ENCODE measurements at places on chromosomes 1 and 21. TPM values are rescaled to one million over a fixed set of nuclear protein-coding genes. Genes with fewer than 3 reads are reported as not detected.

The PADI2 gene
- 5.0 TPM for total RNA-seq

The UBE2U gene
- total RNA-seq = not detected

The SSX2IP gene
- 25.2 TPM for total RNA-seq

The BTF3L4 gene
- 34.7 TPM for total RNA-seq

The CYB5RL gene
- 6.3 TPM for total RNA-seq

The HOOK1 gene
- 12.0 TPM for total RNA-seq

The CDA gene
- total RNA-seq = not detected

The INTS7 gene
- total RNA-seq = 12.5 TPM

The ZNF648 gene
- not detected for total RNA-seq

The HAO2 gene
- total RNA-seq = not detected

The TNFRSF14 gene
- 83.3 TPM for total RNA-seq

The INTS3 gene
- total RNA-seq = 70.0 TPM

- no peak overlapping the region for H3K4me3 ChIP-seq
- no peaks in the 10 kb centered on the region for H3K36me3 ChIP-seq
- H3K27me3 ChIP-seq = peaks cover 3% of the 10 kb centered on the region
- H3K27ac ChIP-seq = no peak overlapping the region
- no peak for DNase-seq
These were observed 36.7 kb upstream of the SLC19A1 start for GRCh38 chr21:45578811-45579381.

- no peak overlapping the region for H3K4me3 ChIP-seq
- H3K27ac ChIP-seq = no peak overlapping the region
- H3K36me3 ChIP-seq = no peaks in the 10 kb centered on the region
- no peaks in the 10 kb centered on the region for H3K27me3 ChIP-seq
- DNase-seq = no peak
These were observed 321.7 kb downstream of the PBX1 start for GRCh38 chr1:164880644-164881043.

DNA sequence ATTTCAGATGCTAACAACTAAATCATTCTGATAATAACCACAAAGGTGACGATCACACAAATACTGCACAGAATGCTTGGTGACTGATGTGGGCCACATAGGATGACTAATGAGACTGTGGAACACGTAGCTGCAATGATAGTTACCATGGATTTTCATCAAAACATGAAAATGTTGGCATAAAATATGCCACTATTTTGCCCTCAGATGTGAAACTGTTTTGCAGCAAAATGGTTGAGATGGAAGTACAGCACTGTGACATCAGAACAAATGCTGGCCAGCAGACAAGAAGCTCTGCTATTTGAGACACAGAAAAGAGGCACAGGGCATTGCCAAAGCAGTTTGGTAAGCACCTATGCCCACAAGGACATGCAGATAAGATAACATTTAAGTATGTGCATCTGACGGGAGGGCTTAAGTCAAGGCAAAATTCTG is 83.8 kb downstream of the NIBAN1 start:
- no peaks in the 10 kb centered on the region for H3K4me1 ChIP-seq
- H3K27ac ChIP-seq = peak overlapping the region; percentile 23
- H3K4me3 ChIP-seq = no peak overlapping the region
- no peaks in the 10 kb centered on the region for H3K36me3 ChIP-seq
- no peaks in the 10 kb centered on the region for H3K27me3 ChIP-seq

DNA sequence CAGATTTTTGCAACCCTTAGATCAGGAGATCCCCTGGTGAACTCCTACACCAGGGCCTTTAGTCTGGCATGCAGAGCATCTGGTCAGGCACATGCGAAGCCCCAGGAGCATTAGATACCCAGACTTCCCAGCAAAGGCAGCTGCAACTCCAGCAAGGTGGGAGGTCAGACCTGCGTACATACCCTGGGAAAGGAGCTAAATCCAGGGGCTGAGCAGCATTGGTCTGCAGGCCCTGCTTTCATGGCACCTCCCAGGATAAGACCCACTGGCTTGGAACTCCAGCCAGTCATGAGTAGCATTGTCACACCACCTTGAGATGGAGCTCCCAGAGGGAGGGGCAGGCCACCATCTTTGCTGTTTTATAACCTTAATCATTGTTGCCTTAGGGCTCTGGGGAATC is 92.3 kb downstream of the KCNT2 start:
- no peak overlapping the region for H3K4me3 ChIP-seq
- no peak for DNase-seq
- no peaks in the 10 kb centered on the region for H3K27me3 ChIP-seq
- H3K27ac ChIP-seq = no peak overlapping the region
- H3K36me3 ChIP-seq = no peaks in the 10 kb centered on the region

DNA sequence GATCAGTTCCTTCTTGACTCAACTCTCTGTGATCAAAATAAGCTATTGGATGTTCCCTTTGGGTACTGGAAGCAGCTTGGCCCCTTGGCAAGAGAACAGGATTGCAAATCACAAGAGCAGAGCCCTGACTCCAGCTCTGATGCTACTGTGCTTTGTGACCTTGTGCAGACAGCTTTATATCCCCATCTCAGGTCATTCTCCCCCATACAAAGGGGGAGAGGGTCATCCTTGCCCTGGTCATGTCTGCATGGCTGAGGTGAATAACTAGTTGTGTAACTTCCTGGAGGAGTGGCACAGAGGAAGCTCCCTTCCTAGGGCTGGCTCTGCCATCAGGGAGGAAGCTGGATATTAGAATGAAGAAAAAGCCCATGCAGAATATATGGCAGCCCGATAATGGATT is 142.9 kb downstream of the DHRS3 start:
- DNase-seq = no peak
- no peak overlapping the region for H3K4me3 ChIP-seq
- peaks cover 52% of the 10 kb centered on the region for H3K4me1 ChIP-seq
- H3K27ac ChIP-seq = peak overlapping the region; percentile 76
- no peaks in the 10 kb centered on the region for H3K27me3 ChIP-seq

DNA sequence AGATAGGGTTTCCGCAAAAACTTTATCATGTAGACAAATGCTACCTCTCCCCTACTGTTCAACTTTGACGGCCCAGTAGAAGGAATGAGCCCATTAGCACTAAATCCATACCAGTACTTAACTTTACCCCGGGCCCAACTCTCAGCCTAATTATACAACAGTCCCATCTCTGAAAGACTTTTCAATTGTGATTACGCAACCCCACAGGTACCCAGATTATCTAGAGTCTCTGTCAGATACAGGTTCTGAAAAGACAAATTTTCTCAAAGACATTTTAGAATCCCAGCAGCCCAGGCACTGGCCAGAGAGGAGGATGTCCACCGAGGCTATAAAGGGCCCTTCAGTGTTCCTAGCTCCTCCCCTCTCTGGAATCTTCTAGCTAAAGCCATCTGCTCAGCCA is 15.0 kb downstream of the FAM78B start:
- no peak overlapping the region for H3K27ac ChIP-seq
- H3K4me3 ChIP-seq = no peak overlapping the region
- H3K4me1 ChIP-seq = no peaks in the 10 kb centered on the region

GRCh38 chr1:107246775-107247345 is 106.0 kb downstream of the NTNG1 start:
- no peaks in the 10 kb centered on the region for H3K36me3 ChIP-seq
- no peak for DNase-seq
- no peaks in the 10 kb centered on the region for H3K4me1 ChIP-seq
- no peak overlapping the region for H3K27ac ChIP-seq
- no peak overlapping the region for H3K4me3 ChIP-seq

- peaks cover 9% of the 10 kb centered on the region for H3K36me3 ChIP-seq
- H3K27me3 ChIP-seq = no peaks in the 10 kb centered on the region
- H3K4me1 ChIP-seq = no peaks in the 10 kb centered on the region
- peak; percentile 3 for DNase-seq
These were observed 25.1 kb downstream of the POFUT2 start for GRCh38 chr21:45262616-45263015.

- peaks cover 4% of the 10 kb centered on the region for H3K36me3 ChIP-seq
- peak overlapping the region; percentile 96 for H3K4me3 ChIP-seq
- DNase-seq = peak; percentile 27
- H3K27me3 ChIP-seq = no peaks in the 10 kb centered on the region
These were observed 1.4 kb downstream of the PINK1 start for GRCh38 chr1:20634594-20635084.

- H3K4me3 ChIP-seq = no peak overlapping the region
- no peaks in the 10 kb centered on the region for H3K36me3 ChIP-seq
- no peaks in the 10 kb centered on the region for H3K4me1 ChIP-seq
- no peak for DNase-seq
- no peaks in the 10 kb centered on the region for H3K27me3 ChIP-seq
These were observed 55.7 kb downstream of the WDR3 start for GRCh38 chr1:117985239-117985638.

DNA sequence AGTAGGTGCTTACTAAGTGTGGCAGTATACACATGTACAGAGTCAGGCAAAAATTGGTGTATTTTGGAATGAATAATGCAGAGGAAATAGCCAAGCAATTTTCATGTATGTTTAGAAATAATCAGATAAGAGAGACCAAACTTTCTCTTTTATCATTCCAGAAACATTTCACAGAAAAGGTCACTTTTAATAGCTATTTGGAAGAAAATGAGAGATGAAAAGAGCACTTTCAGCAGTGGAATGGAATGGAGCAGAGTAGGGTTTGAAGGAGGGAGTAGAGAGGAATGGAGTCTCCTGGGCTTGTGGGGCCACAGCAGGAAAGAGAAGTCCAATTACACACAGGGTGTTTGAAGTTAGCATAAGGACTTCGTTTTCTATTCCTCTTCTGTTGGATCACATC is 48.8 kb upstream of the GJA5 start:
- DNase-seq = no peak
- H3K4me1 ChIP-seq = no peaks in the 10 kb centered on the region
- no peak overlapping the region for H3K4me3 ChIP-seq
- H3K27ac ChIP-seq = no peak overlapping the region
- H3K27me3 ChIP-seq = no peaks in the 10 kb centered on the region
- H3K36me3 ChIP-seq = no peaks in the 10 kb centered on the region

GRCh38 chr1:156998840-156999500 is 46.6 kb downstream of the ARHGEF11 start:
- no peak overlapping the region for H3K27ac ChIP-seq
- H3K4me1 ChIP-seq = no peaks in the 10 kb centered on the region
- H3K27me3 ChIP-seq = no peaks in the 10 kb centered on the region
- H3K36me3 ChIP-seq = no peaks in the 10 kb centered on the region
- no peak overlapping the region for H3K4me3 ChIP-seq

DNA sequence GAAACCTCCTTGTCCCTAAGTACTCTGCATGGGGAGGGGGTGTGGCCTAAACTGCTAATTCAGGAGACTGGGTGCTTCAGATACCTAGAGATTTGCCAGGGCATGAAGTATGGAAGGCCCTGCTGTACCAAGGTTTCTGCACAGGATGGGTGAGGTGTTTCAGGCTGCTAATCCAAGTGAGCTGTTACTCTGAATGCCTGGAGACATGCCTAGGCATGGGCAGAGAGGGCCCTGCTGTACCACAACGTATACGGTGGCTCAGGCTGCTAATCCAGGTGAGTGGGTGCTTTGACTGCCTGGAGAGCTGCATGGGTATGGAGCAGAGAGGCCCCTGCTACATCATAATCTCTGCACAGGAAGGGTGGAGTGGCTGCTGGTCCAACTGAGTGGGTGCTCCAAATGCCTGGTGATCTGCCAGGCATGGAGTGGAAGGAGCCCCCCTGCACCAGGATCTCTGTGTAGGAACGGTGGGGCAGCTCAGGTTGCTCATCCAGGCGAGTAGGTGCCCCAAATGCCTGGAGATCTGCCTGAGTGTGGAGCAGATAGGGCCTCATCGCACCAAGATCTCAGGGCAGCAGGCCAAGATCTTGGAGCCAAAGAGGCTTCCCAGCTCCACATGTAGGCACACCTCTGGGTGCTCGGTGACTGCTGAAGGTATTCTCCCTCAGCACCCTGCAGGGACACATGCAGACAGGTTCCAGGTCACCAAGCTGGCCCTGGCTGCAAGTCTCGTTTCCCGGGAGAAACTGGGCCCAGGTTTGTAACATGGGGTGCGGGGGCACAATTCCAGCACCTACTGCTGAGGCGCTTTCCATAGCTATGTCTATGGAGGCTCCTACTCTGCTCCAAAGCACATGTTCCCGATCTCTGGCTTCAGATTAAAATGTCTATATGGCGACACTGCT is 252.5 kb upstream of the PLXNA2 start:
- DNase-seq = no peak
- no peaks in the 10 kb centered on the region for H3K27me3 ChIP-seq
- H3K4me3 ChIP-seq = no peak overlapping the region
- no peaks in the 10 kb centered on the region for H3K4me1 ChIP-seq

DNA sequence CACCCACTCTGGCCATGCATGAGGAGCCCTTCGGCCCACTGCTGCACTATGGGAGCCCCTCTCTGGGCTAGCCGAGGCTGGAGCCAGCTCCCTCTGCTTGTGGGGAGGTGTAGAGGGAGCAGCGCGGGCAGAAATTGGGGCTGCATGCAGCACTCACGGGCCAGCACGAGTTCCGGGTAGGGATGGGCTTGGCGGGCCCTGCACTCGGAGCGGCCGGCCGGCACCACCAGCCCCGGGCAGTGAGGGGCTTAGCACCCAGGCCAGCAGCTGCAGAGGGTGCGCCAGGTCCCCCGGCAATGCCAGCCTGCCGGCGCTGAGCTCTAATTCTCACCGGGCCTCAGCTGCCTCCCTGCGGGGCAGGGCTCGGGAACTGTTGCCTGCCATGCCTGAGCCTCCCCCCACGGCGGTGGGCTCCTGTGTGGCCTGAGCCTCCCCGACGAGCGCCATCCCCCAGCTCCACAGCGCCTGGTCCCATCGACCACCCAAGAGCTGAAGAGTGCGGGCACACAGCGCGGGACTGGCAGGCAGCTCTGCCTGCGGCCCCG is 209.0 kb downstream of the LTN1 start:
- DNase-seq = no peak
- no peaks in the 10 kb centered on the region for H3K36me3 ChIP-seq
- H3K4me1 ChIP-seq = no peaks in the 10 kb centered on the region
- no peak overlapping the region for H3K27ac ChIP-seq

All from prostate gland (tissue), 2 donors.